ENCODE measurements at places on chromosomes 6 and 20. TPM values are rescaled to one million over a fixed set of nuclear protein-coding genes. Genes with fewer than 3 reads are reported as not detected.

DNA sequence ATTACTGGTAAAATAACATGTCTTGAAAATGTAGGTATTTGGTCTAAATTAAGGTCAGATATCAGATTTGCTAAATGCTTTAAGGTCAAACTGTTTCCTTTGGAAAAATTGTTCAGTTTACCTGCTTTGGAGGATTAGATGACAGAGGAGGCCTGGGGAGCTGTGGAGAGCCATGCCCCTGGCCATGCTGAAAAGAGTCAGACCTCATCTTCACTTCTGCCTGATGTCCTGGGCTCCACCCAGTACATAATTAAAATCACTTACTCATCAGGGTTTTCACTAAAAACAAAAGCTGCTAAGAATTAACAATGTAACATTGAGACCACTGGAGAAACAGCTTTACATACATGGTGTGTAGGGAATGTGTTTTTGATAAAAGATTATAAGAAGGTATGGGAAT is 60.8 kb upstream of the UNC93A start:
- no peak for DNase-seq

- DNase-seq: no peak
Observed at GRCh38 chr6:125513978-125514377, 212.2 kb upstream of the HDDC2 start.

DNA sequence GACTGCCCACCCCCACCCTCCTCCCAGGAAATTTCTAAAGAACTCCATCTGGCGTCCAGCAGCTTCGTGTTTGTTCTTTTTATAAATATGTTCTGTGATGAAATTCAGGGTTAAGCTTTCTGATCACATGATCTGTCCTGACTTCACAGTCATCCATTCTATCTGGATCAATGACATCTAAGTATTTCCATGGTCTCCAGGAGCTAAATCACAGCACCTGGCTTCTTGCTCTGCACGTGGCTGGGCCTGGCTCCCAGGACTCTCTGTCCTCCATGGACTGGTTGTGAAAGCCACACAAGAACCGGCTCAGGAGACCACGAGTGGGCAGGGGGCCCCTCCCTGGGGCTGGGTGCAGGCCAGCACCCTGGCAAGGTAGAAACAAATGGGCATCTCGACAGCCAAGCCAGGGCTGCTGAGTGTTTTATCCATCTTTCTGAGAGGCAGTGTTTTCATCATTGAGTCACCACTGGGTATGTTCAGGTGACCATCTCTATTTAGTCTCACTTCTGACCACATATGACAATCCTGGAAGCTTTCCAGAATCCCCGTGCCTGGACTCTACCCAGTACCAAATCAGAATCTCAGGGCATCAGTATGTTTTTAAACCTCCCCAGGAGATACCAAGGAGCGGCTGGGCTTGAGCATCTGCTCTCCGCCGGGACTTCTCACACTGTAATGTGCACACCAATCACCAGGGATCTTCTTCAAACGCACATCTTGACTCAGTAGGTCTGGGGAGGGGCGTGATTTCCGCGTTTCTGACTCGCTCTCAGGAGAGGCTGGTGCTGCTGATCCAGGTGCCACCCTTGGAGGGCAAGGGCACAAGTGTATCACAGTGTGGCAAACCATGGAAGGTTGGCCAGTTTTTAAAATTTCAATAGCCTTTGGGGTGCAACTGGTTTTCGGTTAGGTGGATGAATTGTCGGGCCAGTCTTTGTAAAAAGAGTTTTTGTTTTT is 31.6 kb upstream of the PXDC1 start:
- DNase-seq: no peak

GRCh38 chr6:75480425-75480824 is 13.2 kb downstream of the FILIP1 start:
- peak; percentile 35 for DNase-seq

GRCh38 chr6:11380549-11380948 is 148.1 kb upstream of the NEDD9 start:
- no peak for DNase-seq

- DNase-seq: no peak
Observed at GRCh38 chr6:16504609-16505008, 256.7 kb downstream of the ATXN1 start.

- DNase-seq: no peak
Observed at GRCh38 chr6:8855411-8855810, 420.1 kb upstream of the SLC35B3 start.

DNA sequence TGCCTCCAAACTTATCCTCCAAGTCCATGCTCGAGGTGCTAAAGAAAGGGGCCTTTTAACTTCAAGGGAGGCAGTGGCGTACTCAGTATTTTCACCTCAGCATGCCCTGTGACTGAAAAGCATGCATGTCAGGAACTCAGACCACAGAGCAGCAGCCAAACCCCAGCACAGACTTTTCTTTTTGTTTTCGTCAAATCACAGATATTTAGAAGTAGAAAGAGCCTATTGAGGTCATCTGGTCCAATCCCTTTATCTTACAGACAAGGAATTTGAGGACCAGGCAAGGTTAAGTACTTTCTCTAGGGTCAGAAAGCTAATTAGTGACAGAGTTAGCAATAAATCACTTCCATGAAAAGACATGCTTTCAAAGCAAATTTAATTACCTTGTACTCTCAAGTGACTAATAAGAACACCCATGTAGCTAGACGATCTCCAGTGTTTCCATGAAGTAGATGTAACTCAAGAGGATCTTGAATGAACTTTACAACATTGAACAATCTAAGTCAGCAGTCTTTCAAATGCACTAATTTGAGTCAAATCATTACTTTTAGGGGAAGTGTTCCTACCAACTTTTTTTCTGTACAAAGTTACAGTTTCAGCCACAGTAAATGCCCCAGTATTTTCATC is 35.9 kb downstream of the MOXD1 start:
- DNase-seq: peak; percentile 52

GRCh38 chr6:155432293-155432692 is 23.3 kb downstream of the NOX3 start:
- no peak for DNase-seq

DNA sequence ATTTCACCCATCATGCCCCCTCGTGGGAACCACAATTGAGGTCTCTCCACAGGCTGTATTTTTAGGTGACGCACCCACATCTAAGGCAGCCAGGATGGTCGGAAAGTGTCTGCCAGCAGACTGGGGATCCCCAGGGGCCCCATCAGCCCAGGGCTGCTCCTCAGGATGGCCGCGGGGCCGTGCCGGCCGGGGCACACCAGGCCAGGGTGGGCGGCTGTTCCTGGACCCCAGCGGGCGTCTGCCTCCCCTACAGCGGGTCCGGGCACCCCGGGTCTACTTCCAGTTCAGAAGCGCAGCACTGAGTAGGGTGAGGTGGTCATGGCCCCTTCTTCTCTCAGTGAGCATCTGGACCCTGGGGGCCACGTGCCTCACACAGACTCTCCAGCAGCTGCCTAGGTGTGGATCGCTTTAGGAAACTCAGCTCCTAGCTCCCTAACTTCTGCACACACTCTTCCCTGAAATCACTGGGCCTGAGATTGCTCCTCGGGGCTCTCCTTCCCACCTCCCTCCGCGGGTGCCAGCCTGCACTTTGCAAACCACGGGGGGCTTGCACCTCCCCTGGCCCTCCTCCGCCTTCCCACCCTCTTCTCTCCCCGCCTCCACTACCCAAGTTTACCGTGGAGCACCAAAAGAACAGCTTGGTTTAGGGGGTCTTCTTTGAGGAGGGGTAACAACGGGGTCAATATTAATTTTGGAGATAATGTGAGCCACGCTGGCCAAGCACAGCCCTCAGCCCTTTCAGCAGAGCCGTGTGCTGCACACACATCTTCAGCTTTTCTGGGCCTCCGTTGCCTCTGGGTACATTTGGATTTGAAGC is 14.2 kb upstream of the FOXC1 start:
- no peak for DNase-seq

DNA sequence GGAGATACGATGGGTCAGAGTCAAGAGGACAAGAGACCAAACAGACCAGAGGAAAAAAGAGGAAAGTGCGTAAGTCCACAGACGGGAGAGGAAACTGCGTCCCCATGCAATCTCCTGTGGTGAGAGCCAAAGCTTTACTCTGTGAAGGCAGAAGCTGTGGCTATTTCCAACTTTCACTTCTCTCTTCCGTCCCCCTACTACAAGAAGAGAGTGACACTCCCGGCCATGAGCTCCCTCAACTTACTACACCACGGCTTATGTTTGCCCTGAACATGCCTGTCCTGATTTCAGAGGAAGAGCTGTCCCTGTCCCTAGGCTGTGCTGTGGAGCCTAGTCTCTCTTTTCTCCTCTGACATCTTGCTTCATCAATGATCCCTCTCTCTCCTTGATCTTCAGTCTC is 11.5 kb upstream of the SSR1 start:
- no peak for DNase-seq

GRCh38 chr6:80547827-80548226 is 441.4 kb downstream of the BCKDHB start:
- no peak for DNase-seq

DNA sequence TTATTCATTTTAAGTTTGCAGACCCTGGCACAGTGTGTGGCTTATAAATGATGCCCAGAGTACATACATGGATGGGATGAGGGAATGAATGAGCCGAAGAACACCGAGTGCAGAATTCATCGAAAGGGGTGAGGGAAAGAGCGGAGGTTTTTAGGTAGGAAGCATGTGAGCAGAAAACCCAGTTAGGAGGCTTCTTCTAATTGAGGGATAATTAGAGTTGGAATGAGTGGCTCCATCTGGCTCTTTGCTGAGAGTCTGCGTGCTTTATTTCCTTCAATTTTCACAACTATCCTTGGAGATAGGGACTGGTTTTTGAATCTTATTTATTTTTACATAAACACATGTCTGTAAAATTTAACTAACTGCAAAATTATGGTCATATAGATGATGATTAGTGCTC is 150.7 kb downstream of the DOK5 start:
- DNase-seq: no peak

- DNase-seq: peak; percentile 68
Observed at GRCh38 chr6:28489366-28490204, 26.0 kb downstream of the GPX6 start.

GRCh38 chr20:57622579-57623381 is 2.6 kb upstream of the ZBP1 start:
- peak; percentile 11 for DNase-seq

DNA sequence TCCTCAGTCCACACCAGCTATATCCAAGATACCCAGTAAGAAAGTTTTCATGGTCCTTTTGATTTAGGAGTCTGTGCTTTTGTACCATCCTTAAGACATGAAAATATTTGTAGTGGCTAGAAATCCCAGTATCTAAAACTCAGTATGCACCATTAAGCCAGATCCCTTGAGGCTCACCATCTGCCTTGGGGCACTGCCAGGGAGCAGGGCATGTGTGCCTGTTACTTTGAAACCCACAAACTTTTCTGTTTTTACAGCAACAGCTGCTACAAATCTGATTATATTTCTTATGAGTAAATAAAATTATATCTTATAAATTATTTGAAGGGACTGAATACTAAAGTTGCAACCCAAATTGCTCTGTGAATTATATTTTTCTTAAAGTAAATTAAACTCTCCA is 290.5 kb upstream of the MANEA start:
- DNase-seq: no peak

DNA sequence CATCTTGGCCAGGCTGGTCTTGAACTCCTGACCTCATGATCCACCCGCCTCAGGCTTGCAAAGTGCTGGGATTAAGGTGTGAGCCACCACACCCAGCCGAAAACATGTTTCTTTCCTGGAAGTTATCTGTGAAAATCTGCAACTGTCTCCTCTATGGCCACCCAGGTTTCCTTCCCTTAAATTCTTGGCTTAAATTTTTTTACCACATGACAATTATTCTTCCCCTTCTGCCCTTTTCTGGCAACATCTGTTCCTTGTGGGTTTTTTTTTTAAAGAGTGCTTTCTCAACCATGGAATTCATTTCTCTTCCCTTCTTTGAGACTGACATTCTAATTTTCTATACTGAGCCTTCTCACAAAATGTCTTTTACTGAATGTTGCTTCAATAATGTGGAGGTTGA is 59.6 kb downstream of the DOK5 start:
- no peak for DNase-seq

- no peak for DNase-seq
Observed at GRCh38 chr6:25453288-25453687, 174.1 kb downstream of the CARMIL1 start.

DNA sequence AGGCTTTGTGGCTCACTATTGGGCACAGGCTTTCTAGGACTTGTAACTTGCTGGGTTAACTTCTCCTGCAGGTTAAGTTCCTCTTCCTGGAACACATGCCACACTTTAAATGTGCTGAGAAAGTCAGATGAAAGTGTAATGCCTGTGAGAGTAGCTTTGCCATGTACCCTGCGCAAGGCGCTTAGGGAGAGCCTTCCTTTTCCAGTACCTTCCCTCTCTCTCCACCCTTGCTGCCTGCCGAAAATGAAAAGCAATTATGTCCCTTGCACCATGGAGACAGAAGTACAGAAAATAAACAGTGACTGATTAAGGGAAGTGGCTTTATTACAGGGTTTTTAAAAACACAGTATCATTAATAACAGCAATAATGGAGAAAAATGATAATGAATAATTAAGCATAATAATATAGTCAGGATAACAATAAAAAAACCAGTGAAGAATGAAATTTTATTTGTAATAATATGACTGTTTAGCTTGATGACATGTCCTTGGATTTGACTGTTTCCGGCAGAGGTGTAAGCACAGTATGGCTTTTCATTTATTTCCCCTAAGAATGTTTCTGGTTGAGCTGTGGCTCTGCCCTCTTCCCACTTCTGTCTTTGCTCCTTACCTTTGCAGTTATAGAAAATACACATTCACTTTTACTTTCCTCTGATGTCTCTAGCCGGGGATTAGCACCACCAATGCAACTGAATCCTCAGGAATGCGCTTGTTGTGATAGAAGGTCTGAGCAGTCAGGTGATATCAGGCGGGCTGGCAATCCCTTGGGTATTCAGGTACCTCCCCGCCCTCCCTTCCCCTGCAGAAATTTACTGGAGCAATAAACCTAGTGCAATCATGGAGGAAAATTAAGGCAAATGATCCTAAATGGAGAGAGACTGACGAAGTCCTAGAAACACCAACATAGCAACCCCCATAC is 472.3 kb upstream of the CITED2 start:
- DNase-seq: no peak

DNA sequence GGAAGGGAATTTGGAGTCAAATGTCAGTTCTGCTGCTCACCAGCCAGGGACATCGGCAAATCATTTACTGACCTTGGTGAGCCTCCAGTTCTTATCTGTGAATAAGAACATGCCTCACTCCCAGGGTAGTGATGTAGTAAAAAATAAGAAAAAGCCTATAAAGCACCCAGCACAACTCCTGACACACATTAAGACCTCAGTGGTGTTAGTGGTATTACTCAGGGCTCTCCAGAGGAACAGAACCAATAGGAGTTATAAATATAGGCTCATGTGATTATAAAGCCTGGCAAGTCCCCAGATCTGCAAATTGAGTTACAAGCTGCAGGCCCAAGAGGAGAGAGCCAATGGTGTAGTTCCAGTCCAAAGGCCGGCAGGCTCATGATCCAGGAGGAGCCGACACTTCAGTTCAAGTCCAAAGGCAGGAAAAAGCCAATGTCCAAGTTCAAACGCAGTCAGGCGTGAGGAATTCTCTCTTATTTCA is 71.3 kb upstream of the EYA2 start:
- DNase-seq: no peak

The VGLL2 gene
- polyA plus RNA-seq: not detected

The LAMA4 gene
- 219 TPM for polyA plus RNA-seq

The TNXB gene
- polyA plus RNA-seq: 10.9 TPM

The CDS2 gene
- 33.8 TPM for polyA plus RNA-seq

The BCAS4 gene
- 8.5 TPM for polyA plus RNA-seq

The RBPJL gene
- polyA plus RNA-seq: not detected

The DNMT3B gene
- polyA plus RNA-seq: 6.4 TPM

The HCRTR2 gene
- 0.13 TPM for polyA plus RNA-seq

The AKAP12 gene
- polyA plus RNA-seq: 112 TPM

The MEI4 gene
- polyA plus RNA-seq: 0.13 TPM

The ABCC10 gene
- polyA plus RNA-seq: 28.4 TPM

The LINC00237 gene
- polyA plus RNA-seq: not detected

The KHDC1L gene
- polyA plus RNA-seq: 0.23 TPM

The TRAPPC3L gene
- 0.95 TPM for polyA plus RNA-seq

The FABP7 gene
- polyA plus RNA-seq: 20.4 TPM

The MUC21 gene
- polyA plus RNA-seq: 0.05 TPM

All from right lung (tissue), 10 donors.